ENCODE measurements at places on chromosomes 7 and 10.

DNA sequence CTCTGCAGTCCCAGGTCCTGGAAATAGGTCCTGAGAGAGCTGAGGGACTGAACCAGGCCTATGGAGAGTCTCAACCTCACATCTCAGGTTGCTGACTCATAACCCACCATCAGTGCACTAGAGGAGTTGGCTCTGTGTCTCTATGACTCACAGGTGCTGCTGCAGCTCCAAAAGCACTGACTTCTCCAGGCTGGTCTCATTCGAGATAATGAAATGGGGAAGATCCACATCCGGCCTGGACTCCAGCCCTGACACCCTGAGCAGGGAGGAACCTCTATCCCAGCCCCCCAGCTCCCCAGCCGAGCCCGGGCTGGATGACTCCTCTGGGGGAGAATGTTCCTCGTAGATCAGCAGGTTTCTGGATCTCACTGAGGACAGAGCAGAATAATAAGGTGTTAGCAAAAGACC, 35.5 kb upstream of the DGKI start:
- no peak for DNase-seq

DNA sequence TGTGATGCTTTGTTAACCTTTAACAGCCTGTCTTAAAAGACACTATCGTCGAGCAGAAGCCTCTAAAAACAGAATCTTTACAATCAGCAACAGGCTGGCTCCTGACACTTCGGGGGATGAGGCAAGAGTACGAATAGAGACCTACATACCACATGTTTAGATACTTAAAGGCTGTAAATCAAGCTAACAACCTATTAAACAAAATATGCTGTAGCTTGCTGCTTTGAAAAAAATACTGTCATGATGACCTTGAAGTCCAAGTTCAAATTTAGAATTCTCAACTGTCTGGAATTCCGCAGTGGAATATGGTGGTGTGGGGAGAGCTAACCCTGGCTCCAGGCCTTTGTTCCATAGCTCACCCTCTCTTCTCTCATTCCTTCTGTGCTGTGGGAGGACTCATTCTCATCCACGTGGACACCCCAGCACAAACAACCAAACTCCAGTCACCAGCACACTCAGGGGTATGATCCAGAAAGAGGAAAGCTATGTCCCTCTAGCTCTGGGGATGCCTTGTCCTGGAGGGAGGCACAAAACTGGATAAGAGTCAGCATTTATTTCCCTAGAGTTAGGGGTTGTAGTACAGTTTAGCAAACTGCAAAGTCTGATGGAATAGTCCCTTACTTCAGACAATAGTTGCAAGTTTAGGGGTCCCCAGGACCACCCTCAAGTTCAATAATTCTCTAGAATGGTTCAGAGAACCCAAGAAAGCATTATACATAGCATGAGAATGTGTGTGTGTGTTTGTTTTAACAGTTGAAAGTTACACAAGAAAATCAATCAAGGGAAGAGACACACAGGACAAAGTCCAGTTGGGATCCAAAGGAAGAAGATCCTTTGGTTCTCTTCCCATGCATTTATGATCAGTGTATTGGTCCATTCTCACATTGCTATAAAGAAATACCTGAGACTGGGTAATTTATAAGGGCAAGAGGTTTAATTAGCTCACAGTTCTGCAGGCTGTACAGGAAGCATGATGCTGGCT, 196.1 kb upstream of the SVIL start:
- no peak for DNase-seq

GRCh38 chr10:131102676-131103075, 208.8 kb downstream of the TCERG1L start:
- DNase-seq = no peak

- DNase-seq = no peak
These were observed 734 bp downstream of the PCLO start for GRCh38 chr7:83161899-83162401.

GRCh38 chr10:5560142-5560816, 35.5 kb downstream of the CALML3 start:
- no peak for DNase-seq

GRCh38 chr10:51080311-51081006, 6.2 kb downstream of the PRKG1 start:
- DNase-seq = no peak

GRCh38 chr7:151366880-151367222, 25.2 kb downstream of the NUB1 start:
- DNase-seq = no peak

GRCh38 chr7:149624006-149624405, 126.4 kb upstream of the ZNF746 start:
- DNase-seq = no peak

DNA sequence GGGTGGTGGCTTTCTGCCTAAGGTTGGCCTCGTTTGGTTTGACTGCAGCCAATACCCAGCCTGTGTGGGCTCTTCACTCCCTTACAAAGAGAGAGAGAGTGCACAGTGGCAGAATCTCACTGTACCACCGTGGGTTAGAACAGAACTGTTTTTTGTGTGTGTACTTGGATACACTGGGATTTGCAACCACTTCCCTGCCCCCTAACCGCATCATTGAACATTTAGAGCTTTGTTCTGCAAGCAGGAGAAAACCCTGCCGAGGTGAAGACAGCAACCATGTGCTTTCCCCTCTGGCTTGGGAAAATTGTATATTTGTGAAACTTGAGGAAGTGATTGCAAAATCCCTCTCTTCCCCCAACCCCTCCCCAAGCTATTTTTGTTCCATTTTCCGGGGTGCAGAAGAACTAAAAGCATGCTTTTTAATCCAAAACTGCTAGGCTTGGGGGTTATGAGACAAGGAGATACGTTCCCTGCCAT, 201.2 kb downstream of the TCF7L2 start:
- no peak for DNase-seq

DNA sequence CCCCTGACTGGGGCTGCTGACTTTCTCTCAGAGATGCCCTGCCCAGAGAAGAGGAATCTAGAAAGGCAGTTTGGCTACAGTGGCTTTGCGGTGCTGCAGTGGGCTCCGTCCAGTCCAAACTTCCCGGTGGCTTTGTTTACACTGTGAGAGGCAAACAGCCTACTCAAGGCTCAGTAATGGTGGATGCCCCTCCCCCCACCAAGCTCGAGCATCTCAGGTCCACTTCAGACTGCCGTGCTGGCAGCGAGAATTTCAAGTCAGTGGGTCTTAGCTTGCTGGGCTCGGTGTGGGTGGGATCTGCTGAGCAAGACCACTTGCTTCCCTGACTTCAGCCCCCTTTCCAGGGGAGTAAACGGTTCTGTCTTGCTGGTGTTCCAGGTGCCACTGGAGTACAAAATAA, 734.5 kb upstream of the LRRN3 start:
- no peak for DNase-seq

DNA sequence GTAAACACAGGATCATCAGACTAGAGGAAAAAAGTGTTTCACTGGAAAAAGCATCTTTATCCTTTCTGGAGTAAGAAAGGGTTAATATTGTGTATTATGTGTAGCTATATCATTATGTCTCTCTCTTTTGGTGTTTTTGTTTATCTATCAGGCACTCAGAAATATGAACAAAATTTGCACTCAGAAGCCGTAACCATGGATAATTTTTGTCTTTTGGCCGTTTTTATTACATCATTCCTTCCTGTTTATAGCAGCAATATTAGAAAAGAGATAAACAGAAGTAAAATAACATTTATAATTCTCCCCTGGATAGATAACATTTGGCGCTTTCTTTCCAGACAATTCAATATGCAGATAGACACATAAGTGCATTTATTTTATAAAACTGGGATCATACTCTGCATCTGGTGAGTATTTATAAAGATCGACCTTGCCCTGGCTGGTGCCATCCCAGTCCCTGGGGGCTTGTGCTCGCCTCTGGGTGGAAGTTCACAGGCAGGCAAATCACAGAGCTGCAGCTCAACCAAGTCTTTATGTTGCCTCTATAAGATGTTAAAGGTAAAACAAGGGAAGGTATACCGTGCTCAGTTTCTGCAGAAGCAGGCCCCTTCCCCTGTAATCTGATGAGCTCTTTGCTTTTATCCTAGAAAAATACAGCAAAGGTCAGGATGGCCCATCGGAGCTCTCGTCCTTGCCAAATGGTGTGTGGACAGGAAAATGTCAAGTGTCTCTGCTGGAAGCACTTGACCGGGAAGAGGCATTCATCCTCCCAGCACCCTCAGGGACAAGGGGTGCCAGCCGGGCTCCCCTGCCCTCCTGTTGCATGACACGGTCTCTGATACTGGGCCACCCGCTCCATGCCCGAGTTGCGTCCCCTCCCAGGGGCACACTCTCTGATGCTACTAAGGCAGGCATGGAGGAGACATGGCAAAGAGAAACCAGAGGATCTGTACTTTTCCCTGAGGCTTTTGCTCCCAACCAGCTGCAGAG, 43.9 kb downstream of the PYROXD2 start:
- no peak for DNase-seq

DNA sequence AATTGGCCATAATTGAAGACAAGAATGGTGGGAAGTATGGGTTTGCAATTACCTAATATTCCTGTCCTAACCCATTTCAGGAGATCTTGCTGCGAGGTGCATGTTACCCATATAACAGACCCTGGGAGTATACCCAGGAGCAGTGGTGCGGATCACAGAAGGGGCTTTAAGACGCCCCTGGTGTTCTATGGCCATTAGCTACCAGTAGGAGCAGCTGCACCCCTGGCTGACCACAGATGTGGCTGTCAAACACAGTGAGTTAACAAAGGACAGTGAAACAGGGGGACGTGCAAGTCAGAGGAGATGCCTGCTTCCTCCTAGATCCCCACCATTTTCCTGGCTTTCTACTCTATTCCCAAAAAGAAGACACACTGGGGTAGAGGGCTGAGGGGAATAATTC, 25.2 kb downstream of the AOC1 start:
- DNase-seq = no peak

DNA sequence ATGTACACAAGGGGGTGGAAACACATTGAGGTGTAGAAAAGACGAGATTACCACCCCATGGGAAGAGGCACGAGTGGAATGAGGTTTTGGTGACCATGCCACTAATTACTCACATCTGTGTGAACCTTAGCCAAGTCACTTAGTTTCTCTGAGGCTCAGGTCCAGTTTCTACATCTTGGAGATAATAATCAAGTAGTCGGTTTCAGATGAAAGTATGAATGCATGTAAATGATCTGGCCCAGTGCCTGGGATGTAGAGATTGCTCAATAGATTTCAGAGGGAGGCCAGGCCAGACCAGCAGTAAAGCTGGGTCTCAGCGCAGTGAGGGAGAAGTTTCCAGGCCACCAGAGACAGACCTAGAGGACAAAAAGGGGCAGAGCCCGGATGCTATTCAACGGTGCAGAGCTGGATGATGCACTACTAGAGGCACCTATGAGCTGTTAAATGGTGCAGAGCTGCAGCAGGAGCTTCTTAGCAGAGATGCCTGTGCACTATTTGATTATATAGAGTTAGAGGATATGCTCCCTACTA, 725.1 kb downstream of the GRID1 start:
- DNase-seq = no peak

DNA sequence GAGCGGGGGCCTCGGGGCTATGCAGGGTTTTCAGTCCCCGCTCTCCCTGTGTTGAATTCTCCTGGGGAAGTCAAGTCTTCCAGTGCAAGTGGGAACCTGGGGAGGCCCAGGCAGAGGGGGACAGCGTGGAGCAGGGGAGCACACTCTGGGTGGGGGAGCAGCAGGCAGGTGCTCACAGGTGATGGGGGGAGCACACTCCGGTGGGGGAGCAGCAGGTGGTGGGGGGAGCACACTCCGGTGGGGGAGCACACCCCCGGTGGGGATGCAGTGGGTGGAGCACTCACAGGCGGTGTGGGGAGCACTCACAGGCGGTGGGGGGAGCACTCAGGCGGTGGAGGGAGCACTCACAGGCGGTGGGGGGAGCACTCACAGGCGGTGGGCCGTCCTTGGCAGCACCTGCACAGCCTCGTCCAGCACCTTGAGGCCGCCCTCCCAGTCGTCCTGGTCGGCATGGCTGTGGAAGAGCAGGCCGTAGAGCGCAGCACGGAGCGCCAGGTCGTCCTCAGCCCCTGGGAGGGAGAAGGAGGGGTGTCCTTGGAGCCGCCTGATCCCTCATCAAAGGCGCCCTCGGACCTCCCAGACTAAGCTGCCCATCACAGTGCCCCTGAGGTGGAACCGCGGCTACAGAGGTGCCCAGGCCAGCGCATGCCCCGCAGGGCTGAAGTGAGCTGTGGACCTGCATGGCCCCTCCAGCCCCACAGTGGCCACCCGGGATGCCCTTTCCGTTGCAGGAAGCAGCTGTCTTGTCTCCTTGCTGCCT, 56.7 kb downstream of the CFAP46 start:
- no peak for DNase-seq

- DNase-seq = no peak
These were observed 10.1 kb upstream of the UNC5B start for GRCh38 chr10:71202314-71202713.

DNA sequence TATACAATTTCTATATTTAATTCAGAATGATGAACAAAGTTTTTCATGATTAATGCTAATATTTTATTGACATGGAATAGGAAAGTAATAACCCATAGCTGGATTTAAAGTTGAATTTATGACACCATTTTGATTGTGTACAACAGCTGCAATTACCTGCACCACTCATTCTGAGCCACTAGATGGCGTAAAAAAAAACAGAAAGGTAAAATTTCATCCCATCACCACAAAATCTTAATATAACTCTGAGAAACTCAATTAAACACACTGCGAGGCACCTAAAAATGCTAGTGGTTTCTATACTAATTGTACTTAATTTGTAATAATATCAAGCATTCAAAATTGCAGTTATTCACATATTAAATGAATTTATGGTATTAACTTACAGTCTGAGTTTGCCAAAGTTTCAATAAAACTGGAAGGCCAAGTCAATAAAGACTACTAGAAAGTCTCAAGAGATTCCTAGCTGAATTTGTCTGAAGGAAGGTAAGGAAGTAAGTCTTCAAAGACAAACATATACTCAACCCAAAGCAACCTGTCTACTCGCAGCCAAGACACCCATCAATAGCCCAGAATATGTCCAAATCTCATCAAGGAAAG, 182.5 kb downstream of the SKAP2 start:
- DNase-seq = no peak

DNA sequence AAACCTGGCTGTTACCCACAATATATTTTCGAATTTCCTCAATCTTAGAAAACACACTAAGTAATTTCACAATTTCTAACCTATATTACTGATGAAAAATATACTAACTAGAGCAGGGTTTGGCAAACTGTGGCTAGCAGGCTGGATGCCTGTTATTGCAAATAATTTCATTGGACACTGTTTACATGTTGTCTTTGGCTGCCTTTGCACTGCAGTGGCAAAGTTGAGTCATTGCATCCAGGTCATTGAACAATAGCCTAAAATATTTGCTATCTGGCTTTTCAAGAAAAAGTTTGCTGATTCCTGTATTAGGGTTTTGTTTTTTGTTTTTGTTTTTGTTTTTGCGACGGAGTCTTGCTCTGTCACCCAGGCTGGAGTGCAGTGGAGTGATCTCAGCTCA, 47.2 kb downstream of the KIF11 start:
- no peak for DNase-seq

GRCh38 chr7:20952916-20953315, 166.2 kb upstream of the SP8 start:
- no peak for DNase-seq
